ENCODE measurements at places on chromosomes 5 and 9.

DNA sequence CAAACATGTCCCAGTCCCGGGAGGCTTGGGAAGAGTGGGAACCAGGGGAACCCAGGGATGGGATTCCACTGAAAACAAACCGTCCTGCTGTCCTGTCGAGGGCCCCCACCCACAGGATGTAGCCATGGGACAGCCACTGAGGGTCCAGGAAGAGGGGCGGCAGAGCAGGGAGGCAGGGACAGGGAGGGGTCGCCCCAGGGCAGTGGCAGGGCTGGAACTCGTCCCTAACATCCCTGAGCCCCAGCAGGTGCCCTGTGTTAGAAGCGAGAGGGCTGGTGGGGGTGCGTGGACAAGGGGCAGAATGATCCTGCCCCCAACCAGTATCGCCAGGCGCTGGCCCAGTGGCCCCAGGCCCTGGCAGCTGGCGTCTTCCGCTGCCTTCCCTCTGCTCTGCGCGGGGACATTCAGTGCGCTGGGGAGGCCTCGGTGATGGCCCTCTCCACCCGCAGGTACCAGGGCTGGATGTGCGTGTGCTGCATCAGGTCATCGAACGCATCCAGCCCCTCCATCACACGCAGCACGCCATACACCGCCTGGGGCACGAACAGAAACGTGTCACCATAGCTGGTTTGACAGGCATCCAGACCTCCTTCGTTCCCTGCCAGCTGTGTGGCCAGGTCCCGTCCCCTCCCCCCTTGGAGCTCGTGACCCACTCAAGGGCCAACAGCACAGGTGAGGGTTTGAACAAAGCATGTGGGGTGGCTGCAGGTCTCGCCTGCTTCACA lies 6.6 kb downstream of the PTGES2 start:
- no peak for DNase-seq

DNA sequence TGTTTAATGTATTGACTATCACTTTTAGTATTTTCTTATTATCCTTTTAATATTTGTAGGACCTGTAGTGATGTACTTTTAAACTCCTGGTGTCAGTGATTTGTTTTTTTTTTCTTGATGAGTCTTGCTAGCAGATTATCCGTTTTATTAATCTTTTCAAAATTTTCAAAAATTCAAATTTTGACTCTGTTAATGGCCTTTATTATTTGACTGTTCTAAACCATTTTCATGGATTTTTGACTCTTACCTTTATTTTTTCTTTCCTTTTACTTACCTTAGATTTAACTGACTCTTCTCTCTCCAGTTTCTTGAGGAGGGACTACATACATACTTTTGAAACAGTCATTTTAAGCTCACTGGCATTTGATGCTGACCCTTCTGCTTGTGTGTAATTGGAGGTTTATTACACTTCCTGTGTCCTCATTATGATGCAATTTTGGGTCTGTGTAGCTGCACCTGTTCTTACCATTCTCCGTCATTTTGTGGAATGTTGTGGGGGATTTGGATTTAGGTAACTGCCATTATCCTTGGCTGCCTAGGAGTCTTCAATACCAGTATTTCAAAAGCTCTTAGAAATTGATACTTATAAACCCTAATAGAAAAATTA lies 32.0 kb upstream of the EXOC3 start:
- no peak for DNase-seq

GRCh38 chr9:16417749-16418148 lies 452.7 kb downstream of the BNC2 start:
- DNase-seq, result no peak

GRCh38 chr9:109440117-109440515 lies 58.0 kb downstream of the PTPN3 start:
- DNase-seq, result peak; percentile 3

DNA sequence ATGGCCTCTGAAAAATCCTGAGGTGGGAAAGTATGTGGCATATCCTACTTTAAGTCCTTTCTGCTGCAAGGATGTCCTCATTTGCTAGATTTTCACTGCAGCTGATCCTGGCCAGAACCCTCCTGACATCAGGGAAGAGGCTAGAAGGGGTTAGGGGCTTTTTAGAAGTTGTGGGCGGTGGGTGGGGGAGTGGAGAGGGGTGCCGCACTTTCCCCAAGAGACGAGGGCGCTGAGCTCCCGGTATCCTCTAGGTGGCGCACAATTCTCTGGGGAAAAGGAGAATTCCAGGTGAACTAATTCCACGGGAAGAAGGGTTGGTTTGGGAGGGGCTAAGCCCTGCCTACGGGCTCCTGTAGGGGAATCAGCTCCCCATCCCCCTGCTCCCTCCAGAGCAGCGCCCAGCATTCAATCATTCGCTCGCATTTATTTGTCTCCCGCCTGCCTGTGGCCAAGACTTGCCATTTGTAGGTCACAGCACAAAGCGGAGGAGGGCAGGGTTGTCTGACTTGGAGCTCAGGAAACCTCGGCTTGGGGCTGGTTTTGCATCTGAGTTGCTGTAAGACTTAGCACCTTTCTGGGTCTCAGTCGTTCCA lies 42.9 kb upstream of the HAND1 start:
- DNase-seq, result peak; percentile 23

- no peak for DNase-seq
Measured at GRCh38 chr9:111582888-111583287, 16.6 kb downstream of the PTGR1 start.

GRCh38 chr5:180645274-180646204 lies 3.9 kb downstream of the FLT4 start:
- DNase-seq, result no peak

GRCh38 chr5:134994560-134995156 lies 27.0 kb downstream of the CATSPER3 start:
- DNase-seq, result peak; percentile 6

GRCh38 chr9:136135326-136136126 lies 16.9 kb upstream of the TMEM250 start:
- no peak for DNase-seq

DNA sequence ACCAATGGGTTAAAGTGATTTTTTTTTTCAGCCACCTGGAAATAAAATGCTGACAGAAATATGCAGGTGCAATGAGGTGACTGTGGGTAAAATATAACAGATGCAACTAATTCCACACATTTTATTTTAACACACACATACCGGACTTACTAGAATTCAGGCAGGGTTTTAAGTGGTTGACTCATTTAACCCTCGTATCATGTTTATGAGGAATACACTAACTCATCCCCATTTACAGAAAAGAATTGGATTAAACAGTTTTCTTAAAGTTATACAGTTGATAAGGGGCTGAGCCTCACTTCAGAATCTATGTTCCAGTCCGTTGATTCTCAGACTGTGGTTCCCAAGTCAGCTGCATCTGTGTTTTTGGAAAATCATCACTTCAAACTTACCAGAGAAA lies 207.5 kb downstream of the CHSY3 start:
- no peak for DNase-seq

DNA sequence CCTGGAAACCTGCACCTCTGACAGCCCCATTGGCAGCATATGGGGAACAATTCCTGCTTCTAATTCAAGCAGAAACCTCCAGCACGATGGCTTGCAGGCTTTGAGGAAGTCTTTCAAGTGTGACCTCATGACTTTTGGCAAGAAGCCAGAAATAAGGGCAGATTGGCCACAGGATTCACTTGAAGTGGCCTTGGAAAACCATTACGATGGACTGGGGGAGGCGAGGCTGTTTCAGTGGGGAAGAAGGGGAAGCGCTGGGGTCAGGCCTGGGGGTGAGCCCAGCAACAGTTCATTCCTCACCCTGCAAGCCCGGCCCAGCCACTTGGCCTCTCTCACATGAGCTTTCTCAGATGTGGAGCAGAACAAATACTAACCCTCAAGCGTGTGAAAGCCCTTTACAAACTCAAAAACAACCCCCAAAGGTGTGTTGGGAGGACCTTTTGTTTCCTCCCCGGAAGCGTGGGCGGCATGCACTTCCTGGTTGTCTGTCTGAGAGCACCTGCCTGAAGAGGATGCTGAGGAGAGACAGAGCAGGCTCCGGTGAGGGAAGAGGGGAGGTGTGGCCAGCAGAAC lies 26.9 kb upstream of the EEIG1 start:
- DNase-seq, result peak; percentile 97

GRCh38 chr9:77954013-77954665 lies 77.5 kb downstream of the GNAQ start:
- DNase-seq, result peak; percentile 84

DNA sequence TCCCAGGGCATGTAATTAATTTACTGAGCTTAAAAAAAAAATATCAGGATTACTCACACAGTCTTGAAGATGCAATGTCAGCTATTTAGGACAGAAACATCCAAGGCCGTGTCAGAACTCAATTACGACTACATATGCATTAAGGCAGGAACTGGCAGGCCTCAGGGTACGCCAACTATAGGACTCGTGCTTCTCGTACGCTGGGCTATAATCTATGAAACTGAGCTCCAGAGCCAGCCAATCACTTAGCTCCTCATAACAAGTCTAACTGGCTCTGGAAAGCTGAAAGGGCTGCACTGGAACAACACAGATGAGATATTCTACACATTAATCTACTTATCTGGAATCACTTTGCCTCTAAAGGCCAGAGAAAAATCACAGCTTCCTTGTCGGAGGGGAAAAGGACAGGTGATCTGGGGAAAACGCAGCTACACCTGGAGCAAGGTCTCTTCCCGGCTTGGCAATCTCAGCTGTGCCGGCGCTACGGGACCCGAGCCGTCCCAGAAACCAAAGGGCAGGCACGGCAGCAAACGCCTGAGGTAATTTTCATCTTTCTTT lies 212.0 kb downstream of the DEPDC1B start:
- DNase-seq, result no peak

GRCh38 chr5:133459474-133460160 lies 152.7 kb downstream of the FSTL4 start:
- DNase-seq, result no peak

DNA sequence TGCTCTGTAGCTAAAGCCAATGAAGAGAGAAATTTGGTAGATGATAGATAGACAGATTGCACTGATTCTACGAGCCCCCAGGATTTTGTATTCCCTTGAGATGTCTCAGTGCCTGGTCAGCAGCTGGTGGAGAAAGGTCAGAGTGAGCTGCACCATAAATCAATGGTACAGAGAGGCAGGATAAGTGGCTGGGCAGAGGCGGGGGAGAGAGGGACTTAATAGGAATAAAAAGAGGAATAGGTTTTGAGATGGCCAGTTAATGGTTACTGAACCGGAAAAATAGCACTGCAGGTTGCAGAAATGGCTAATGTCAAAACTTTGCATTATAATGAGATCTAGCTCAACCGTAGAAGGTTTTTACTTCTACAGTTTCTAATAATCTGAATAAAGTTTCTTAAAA lies 47.9 kb upstream of the SLC12A2 start:
- no peak for DNase-seq

GRCh38 chr5:53991942-53992341 lies 318.4 kb downstream of the ARL15 start:
- DNase-seq, result peak; percentile 31

DNA sequence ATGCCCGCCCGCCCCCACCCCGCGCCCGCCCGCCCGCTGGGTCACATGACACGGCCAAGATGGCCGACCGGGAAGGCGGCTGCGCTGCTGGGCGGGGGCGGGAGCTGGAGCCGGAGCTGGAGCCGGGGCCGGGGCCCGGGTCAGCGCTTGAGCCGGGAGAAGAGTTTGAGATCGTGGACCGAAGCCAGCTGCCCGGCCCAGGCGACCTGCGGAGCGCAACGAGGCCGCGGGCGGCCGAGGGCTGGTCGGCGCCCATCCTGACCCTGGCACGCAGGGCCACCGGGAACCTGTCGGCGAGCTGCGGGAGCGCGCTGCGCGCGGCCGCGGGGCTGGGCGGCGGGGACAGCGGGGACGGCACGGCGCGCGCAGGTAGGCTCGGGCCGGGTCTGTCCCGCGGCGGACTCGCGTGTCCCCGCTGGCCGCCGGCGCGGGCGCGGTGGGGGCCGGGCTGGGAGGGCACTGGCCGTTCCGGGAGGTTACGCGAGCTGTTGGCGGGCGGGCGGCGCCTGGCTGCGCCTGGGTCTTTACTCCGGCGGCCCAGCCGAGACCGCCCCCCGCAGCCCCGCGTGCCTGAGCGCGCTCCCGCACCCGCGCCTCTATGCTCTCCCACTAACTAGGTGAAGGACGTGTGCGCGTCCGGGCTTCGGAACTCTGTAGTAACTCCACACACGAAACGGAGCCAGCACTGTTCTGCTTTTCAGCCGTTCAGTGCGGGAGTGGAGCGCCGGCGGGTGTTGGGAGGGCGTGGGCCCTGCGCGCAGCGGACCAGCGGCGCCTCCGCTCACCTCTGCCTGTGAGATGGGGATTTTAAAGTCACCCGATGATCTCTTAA lies at the start of gene RUFY1:
TSS of gene RUFY1 (plus strand) at position 44 of the 832 bp plus-strand sequence. CDS start at position 60, 16 bp downstream.
- peak; percentile 79 for DNase-seq

DNA sequence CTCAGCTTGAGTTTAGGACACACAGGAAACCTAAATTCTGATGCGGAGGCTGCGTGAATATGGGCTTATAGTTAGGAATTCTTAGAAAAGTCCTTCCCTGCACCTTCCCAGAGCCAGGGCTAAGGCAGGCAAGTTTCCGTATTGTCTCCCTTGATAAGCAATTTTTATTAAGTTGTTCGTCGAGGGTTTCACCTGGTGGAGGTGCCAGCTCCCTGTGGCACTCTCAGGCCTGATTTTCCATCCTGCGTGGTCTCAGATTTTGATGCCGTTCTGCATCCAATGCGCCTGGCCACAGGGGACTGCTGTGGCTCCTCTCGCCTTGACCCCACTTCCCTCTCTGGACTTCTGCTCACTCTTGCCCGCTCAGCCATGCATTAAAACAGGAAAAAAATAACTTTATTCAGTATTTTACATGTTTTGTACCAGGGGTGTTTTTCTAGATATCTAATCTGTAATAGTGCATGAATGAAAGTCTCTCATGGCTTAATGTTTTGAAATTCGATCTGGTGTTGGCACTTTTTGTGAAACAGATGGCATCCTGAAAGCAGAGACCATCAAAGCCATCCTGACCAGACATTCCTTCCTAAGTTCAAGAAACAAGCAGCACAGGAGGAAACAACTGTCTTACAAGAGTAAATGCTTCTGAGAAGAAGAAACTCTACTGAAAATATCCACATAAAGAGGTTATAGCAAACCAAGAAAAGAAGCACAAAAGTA lies 50.7 kb downstream of the TRIP13 start:
- DNase-seq, result no peak

GRCh38 chr9:79395755-79396154 lies 176.0 kb upstream of the TLE4 start:
- DNase-seq, result no peak

- DNase-seq, result peak; percentile 64
Measured at GRCh38 chr5:114325541-114325940, 36.3 kb upstream of the KCNN2 start.

- DNase-seq, result no peak
Measured at GRCh38 chr9:69900406-69900805, 79.8 kb downstream of the CFAP95 start.

GRCh38 chr9:20361229-20361628 lies 261.1 kb downstream of the MLLT3 start:
- no peak for DNase-seq

DNA sequence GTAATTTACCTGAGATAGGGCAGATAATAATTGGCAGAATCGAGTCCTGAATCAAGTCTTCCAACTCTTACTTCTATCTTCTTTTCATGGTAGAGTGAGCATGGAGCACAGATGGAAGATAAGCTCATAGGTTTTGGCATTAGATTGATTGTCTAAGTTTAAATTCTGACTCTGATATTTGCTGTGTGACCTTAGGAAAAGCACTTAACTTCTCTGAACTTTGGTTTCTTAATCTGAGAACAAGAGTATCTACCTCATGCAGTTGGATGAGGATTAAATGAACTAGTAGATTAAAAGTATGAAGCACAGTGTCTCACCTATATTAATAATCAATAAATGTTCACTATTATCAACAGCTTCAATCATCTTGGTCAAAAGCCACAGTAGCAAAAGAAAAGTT lies 9.4 kb upstream of the ASTN2 start:
- DNase-seq, result no peak

GRCh38 chr9:82706786-82707185 lies 356.2 kb downstream of the RASEF start:
- DNase-seq, result no peak
